ENCODE measurements at places on chromosomes 7 and 10. TPM values are rescaled to one million over a fixed set of nuclear protein-coding genes. Genes with fewer than 3 reads are reported as not detected.

Gene ZNF22
- 32.0 TPM for total RNA-seq

- ATAC-seq, result no peak
Observed at GRCh38 chr10:99569961-99570360, 37.2 kb downstream of the NKX2-3 start.

DNA sequence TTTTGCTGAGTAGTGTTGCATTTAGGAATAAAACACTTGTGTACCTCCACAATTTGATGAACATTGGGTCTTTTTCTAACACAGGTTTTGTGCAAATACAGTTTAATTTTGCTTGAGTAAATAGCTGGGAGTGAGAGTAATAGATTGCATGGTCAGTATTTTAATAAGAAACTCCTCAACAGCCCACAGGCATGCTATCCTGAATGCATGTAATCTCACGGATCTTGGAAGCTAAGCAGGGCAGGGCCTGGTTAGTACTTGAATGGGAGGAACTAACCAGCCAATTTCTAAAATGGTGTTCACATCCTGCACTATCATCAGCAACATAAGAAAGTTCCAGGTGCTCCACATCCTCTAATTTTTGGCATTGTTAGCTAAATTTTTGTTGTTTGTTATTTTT is 685.4 kb upstream of the MBL2 start:
- no peak for ATAC-seq

DNA sequence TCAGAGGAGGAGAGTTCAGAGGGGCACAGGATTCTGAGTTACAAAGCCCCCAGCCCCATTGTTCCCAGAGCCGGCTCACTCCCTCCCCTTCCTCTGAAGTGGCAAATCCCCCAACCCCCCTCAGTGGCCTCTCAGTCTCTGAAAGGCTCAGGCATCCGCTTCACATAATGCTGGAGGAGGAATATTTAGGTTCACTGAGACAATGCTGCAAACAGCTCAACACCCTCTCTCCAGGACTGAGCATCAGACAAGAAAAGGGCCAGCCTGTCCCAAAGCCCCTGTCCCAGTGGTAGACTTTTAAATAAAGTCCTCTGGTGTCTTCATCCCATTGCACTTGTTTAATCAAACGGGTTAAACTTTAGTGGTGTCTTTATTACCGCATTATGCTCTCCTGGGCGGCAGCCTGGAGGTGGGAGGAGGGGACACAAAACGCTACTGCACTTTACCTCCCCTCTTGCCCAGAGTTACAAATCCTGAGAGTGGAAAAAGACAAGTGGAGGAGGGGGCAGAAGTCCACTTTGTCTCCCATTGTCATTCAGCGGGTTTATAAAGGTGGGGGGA is 257.9 kb downstream of the FGFR2 start:
- ATAC-seq, result no peak

- no peak for ATAC-seq
Observed at GRCh38 chr7:41689815-41690214, 13.1 kb downstream of the INHBA start.

- peak; percentile 52 for ATAC-seq
Observed at GRCh38 chr10:47176903-47177868, 122.8 kb upstream of the GDF10 start.

DNA sequence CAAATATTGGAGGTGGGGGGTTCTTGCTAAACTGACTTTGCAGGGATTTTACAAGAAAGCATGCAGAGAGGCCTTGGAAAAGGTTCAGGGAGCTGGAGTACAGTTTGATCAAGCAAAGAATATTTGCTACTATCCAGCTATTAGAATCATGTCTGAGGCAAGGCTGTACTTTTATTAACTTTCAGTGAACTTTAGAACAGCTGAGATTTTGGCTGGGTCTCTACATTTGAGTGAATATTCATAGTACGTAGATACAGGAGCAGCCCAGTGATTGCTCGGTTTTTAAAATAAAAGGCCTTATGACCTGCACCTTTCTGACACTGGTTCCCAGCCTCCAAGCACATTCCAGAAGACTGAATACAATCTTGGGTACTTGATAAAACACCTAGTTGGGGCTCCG is 496.8 kb upstream of the AKR1E2 start:
- no peak for ATAC-seq
